ENCODE measurements at places on chromosomes 7 and 10.

GRCh38 chr7:90246171-90246570, 1.2 kb downstream of the CFAP69 start:
- DNase-seq, result no peak

DNA sequence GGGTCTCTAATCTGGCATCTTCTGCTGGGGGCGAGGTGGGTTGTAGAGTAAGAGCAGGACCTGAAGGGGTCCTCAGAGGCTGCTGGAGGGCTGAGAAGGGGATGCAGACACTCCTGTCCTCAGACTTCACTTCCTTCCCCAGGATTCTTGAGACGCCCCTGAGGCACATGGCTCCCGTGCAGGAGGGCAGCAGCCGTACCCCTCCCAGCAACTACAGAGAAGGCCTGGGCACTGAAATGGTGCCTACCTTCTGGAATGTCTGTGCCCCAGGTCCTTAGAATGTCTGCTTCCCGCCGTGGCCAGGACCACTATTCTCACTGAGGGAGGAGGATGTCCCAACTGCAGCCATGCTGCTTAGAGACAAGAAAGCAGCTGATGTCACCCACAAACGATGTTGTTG, 52.0 kb downstream of the VWA2 start:
- no peak for DNase-seq

DNA sequence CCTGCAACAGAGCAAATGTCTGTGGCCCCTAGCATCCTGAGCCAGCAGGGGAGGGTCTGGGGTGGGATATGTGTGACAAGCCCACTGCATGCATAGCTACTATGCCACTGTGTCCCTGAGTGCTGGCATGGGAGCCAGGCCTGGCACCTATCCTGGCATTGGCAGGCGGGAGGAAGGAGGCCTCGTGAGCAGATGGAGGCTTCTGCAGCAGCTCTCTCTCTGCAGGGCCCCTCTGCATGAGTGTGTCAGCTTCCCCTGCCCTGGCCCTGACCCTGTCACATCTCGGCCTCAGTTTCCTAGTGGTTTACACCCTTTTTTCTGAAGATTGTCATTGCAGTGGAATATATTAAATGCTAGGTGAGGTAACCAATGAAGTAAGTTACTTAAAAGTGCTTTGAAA, 13.1 kb upstream of the IMPDH1 start:
- no peak for DNase-seq

DNA sequence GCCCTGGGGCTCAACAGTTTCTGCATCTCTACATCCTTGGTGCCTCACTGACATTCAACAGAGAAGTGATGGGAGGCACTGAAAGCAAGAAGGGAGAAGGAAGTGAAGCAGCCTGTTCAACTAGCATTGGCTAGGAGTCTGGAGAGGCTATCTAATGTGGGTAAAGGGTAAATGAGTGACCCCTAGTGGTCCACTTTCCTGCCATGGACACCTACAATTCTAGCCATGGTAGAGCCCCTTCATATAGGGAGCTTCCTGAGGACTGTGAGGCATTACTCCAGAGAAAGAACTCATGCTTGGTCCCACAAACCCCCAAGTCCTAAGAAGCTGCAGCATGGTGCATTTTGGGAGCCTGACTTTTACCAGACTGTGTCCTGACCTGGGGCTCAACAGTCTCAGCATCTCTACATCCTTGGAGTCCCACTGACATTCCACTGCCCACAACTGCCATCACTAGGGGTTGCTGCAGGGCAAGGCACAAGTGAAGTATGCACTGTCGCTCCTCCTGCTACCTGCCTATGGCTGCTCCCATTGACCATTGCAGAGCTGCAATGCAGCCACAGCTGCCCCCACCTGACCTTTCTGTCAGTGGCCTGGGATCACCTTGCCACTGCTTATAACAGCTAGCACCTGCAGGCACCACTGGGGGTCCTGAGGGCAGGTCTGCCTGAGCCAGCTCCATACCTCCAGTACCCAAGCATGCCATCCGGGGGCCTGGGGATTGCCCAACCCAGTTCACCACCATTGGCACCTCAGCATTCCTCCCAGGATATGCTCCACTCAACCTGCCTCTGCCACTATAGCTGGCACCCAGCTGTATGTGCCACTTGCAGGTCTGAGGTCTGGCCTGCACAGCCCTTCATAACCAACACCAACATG, 44.1 kb upstream of the CDK6 start:
- no peak for DNase-seq

DNA sequence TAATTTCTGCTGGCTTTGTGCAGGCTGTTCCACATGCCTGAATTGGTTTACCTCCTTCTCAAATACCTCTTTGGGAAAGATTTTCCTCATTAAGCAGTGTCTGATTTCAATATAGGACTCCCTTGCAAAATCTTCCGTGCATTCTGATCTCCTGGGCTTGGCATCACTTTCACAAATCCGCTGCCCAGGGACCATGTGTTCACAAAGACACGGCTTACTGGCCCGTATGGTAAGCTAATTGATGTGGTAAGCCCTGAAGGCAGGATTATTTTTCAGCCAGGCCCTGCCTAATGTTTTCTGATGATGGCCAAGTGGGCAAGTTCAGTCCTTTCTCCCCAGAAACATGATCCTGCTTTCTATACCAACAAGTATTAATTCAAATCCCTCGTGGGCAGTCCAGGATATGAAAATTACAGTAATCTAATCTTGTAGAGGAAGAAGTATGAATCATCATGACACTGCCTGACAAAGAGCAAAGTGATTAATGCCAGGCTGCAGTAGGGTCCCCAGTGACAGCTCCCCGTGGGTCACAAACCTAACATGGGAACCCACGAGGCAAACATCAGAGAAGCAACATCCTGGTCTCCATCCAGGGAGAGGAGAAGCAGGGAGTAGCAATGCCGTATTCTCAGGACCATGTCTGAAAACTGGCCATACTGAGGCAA, 11.6 kb upstream of the SVIL start:
- DNase-seq, result no peak

- no peak for DNase-seq
These were observed 8.9 kb upstream of the GJC3 start for GRCh38 chr7:99938296-99938695.

DNA sequence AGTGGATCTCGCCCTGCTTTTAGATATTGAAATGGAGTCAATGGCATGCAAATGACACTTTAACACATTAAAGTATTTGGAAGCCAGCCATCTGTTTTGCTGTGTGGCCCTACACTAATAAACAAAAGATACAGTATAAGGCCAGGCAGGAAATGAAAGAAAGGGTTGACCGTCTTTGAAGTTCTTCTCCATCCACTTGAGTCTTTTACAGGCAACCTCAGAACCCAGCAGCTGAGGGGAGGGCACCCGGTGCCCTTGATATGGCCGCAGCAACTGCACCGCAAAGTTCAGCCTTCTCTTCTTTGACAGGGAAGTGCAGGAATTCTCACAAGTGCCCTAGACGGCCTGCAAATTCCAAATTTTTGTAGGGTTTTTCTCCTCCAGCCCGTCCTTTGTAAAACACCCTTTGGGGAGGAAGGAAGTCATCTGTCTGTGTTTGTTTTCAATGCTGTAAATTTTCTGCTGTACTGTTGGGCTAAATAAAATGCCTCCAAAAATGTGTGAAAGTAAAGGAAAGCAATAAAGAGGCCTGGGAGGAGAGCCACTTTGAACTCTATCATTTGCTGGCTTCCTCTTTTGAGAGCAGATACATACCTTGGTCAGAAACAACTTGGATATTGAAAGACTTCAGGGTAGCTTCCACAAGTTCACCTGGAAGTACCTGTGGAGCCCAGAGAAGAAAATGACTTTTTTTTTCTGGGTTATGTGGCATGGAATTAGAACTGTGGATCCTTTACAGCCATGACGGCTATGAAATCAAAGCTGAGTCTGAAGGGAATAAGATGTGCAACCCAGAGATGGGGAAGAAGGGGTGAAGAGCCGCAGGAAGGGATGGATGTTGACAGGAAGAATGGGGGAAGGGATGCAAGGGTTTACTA, 3.6 kb downstream of the HOXA1 start:
- no peak for DNase-seq

GRCh38 chr10:6956562-6956961, 376.5 kb upstream of the PRKCQ start:
- DNase-seq, result no peak

DNA sequence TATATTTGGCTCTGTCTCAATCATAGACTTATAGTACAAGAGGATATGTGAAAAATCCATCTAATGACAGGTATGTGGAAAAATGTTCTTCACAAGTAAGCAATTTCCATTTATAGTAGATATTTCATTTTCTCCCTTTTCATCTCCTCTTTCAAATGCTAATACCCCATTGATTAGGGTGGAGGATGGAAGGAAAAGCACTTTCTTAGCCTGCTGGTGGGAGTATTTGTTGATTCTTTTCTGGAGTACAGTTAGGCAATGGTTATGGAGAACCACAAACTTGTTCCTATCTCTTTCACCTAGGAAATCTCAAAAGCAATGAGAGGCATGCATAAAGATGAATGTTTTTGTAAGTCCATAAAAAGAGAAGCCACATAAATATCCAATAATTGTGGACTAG, 108.0 kb upstream of the CREB5 start:
- no peak for DNase-seq

- no peak for DNase-seq
These were observed 27.1 kb downstream of the ABCB4 start for GRCh38 chr7:87448388-87448787.

DNA sequence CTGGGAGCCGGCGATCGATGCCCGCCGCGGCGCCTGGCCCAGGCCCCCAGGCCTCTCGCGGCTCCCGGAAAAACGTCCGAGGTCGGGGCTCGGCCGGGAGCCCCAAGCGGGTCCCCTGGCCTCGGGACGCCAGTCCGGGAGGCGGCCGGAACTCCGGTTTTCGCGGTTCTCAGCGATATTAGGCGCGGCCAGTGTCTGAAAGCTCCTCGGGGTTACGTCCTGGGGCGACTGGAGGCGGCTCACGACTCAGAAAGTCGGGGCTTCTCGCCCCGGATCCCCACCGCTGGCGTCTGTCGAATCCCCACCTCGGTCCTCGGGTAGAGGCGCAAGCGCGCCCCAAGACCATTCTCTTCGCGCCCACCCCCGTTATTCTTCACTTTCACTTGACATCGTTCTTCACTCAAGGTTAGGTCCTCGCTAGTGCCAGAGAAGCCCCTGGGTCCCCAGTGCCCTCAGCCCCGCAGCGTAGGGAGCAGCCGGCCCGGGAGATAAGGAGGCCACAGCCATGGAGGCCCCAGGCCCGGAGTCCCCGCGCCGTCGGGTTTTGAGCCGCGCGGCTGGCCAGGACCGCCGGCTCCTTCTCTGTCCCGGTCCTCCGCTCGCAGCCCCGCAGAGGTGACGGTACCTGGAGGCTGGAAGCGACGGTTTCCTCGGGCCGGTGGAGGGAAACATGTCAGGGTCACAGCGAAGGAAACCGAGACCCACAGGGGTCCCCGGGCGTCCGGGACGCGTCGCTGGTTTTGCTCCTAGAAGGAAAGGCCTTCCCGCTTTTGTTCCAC, 35.2 kb upstream of the EBLN1 start:
- DNase-seq, result no peak

GRCh38 chr10:102514487-102515311, 10.9 kb downstream of the SUFU start:
- no peak for DNase-seq

DNA sequence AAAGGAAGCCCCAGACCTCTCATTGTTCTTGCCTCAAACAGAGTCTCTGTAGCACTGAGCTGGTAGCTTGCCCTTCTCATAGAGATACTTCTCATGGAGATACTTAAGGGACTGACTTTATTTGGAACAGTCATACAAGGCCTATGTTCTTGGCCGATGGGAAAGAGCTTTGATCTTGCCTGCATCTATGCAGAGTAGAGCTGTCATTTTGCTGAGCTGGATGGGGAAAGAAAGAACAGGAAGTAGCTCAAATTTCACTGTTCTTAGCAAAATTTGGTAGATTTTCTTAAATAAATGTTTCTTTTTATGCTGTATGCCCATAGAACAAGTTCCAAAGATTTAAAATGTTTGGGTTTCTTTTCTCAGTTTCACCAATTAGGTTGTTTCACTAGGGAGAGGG, 119.3 kb upstream of the SEC61G start:
- DNase-seq, result no peak

DNA sequence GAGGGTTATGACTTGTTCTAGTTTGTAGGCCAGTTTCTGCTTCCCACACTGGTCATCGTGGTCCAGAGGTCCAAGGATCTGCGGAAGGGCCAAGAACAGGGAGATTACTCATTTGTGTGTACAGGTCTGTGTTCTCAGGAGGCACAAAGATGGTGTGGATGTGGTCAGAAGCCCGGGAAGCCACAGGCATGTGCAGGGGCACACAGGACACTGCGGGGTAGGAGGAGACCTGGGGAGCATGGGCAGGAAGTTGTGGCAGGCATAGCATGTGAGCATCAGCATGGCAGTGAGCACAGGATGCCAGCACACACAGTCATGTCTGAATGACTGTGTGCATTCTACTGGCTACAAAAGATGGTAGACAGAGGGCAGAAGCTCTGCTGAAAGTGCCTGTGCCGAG, 445.8 kb downstream of the PLXNA4 start:
- no peak for DNase-seq

DNA sequence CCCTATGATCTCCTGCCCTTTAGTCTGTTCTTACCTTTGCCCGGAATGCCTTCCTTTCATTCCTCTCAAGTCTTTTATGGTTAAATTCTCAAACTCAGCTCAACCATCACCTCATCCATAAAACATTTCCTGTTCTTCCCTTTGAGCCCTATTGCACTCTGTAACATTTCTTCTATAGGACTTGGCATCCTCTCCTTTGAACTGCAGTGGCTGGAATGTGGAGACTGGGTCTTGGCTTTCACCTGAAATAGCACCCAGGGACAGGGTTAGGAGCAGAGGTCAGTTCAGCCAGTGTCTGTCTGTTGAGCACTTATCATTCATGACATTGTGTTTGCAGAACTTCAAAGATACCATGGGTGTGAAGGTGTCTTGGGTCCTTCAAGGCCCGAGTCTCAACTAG, 7.2 kb downstream of the NFE2L3 start:
- no peak for DNase-seq

DNA sequence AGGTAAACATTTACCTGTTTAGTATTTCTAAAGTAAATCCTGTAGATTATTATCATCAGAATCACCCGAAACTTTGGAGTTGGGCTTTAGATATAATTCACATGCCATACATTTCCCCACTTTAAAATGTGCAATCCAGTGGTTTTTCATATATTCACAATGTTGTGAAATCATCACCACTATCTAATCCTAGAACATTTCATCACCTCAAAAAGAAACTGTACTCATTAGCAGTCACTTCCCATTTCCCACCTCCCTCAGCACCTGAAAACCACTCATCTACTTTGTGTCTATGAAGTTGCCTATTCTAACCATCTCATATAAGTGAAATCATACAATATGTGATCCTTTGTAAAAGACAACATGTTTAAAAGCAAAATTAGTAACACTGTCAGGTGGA, 182.6 kb downstream of the FZD1 start:
- DNase-seq, result no peak

GRCh38 chr7:91657483-91658071, 222.9 kb downstream of the MTERF1 start:
- no peak for DNase-seq

DNA sequence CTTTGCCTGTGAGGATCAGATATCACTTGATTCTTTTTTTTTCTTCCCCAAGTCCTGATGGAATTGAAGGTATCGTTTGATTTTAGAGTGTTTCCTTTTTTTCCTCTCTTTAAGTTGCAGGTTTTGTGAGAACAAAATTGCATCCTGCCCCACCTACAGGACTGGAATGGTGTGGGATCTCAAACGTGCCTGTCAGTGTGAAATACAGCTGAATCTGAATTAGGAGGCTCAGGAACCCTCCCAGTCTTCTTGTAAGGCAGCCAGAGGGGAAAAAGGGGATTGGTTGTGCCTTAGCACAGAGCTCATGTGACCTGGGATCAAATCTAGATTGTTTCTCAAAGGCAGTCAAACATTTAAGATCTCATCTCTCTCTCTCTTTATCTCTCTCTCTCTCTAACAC, 32.7 kb upstream of the KLHL7 start:
- DNase-seq, result no peak

GRCh38 chr10:52466464-52466863, 152.4 kb downstream of the DKK1 start:
- no peak for DNase-seq

Measured in DMS153 (cell line).